C1 segment of cervical spinal cord (tissue), 14 donors: ENCODE measurements at places on chromosomes 2 and 18.

- no peak for DNase-seq
Observed at GRCh38 chr18:23106575-23106974, 28.7 kb upstream of the CABLES1 start.

DNA sequence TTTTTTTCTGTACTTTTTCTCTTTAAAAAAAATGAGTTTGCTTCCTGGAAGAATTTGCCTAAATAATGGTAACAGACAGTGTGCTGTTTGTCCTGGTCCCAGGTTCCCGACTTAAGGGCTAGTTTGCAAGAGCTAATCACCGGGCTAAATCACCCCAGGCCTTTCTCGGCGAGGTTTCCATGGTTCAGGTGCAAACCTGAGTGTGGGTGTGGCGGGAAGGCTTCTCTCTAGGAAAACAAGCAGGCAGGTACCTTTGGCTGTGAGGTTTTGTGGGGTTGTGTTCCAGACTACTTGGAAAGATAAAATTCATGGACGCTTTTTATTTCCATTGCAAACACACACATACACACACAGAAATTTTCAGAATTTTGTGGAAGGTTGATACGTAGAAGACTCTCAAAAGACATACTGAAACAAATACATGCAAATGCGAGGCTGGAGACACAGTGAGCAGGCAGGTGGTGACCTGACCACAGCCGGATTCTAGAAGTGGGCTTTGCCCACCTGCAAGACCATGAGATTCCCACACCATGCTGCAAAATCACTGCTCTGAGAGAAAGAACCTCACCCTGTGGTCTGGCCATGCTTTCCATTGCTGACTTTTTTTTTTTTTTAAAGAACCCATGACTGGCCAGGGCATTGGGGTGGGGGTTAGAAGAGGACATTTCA lies 815 bp downstream of the CNDP1 start:
- no peak for DNase-seq

DNA sequence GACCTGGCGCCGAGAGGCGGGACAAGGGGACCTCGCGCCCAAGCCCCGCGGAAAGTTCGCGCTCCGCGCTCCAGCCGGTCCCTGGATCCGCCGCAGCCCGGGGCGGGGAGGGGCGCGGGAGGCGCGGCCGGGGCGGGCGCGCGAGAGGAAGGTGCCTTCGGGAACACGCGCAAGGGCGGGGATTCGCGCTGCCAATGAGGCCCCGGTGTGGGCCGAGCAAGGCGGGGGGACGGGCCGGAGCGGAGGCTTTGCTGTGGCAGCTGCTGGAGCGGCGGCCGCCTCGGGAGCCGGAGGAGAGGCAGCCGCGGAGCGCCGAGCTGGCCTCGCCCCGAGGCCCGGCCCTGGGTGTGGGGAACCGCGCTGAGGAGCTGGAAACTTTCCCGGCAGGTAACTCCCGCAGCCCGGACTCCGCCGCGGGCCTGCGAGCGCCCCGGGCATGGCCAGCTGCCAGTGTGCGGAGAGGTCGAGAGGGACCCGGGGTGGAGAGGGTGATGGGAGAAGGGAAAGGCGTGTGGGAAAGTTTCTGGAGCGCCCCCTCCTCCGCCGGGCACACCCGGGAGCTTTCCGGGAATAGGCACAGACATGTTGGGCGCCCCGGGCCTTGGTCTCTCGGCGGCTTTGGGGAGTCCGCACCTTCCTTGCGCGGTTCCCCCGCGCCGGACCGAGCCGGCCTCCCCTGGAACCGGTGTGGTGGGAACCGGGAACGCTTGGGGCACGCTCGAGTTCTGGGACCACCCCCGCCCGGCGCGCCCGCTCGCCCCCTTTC lies at the start of gene TANC1:
TSS of gene TANC1 (plus strand) at position 245 of the 766 bp plus-strand sequence. CDS start 97,271 bp downstream, outside the sequence.
- peak; percentile 94 for DNase-seq

- no peak for DNase-seq
Observed at GRCh38 chr2:42425697-42426096, 64.7 kb upstream of the COX7A2L start.

DNA sequence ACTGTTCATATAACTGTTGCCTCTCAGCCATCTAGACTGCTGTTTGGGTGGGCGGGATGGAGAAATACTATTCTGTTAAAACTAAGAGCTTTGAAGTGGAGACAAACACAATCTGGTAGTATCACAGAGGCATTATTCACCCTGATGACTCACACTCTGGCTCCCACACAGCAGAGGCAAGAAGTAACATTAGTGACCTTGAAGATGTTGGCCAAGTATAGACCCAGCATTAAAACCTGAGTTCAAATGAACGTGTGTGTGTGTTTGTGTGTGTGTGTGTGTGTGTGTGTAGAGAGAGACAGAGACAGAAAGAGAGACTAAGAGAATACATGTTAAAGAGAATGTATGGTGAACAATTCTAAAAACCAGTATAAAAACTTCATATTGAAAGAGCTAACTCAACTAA lies 22.5 kb upstream of the ACVR1 start:
- no peak for DNase-seq

DNA sequence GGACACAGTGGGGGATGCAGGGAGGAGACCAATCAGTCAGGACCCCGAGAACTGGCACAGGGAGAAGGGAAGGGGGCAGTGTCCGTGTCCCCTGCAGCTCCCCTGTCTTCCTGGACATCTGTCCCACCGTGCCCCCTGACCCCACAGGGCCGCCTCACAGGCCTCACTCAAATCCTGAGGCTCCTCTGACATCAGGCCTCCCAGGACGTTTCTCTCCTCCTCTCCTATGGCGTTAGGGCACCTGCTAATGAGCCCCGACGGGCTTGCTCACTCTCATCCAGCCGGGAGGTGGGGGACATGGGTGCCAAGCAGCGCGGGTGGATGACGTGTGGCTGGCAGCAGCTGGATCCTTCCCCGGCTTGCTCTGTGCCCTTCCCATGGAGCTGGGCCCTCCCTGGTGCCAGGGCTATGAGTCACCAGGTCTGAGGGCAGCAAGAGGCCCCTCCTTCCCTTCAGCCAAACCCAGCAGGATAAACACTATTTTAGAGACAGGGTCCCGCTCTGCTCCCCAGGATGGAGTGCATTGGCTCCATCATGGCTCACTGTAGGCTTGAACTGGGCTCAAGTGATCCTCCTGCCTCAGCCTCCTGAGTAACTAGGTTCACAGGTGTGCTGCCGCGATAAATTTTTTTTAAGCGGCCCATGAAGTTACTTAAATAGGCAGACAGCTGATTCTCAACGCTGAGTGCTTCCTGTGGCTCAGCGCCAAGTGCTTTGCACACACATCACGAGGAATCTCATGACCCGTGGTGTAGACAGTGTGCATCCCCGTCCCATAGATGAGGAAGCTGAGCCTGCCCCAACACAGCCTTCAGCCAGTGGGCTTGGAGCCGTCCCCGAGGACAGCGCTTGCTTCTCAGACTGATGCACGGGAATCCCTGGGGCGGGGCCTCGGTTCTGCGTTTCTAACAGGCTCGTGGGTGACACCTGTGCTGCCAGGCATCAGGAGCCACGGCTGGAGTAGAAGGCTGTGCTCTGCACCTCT lies 64.5 kb upstream of the HDAC4 start:
- peak; percentile 60 for DNase-seq

DNA sequence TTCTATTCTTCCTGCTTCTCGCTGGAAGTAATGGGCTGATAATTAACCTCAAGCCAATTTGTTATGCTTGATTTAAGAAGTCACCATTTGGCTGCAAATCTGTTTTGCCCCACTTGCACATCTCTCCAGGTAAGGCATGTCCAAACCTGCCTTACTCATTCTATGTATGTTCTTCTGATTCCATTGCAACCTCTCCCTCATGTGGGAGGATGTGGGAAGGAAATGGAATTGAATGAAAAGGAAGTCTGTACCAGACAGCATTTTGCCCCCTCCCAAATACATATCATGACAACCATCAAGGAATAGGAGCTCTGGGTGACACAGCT lies 131.7 kb downstream of the NRP2 start:
- no peak for DNase-seq

DNA sequence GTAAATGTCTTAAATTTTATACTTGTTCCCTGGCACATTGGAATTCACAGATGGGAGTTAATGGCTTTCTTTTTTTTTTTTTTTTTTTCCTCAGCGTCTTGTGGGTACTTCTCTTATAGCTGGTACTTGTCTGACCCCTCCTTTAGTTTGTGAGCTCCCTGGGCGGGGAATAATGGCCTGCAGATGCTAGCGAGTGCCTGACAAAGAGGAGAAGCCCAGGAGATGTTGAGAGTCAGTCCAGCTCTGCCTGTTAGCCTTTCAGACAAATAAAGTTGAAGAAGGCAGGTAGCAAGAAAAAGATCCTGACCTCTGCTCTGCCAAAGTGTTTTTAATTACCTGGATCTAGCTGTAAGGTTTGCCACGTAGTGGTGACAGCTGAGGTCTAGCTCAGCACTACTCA lies 6.6 kb downstream of the BCL2L11 start:
- DNase-seq, result no peak

- DNase-seq, result no peak
Observed at GRCh38 chr2:237773826-237774225, 24.8 kb upstream of the RBM44 start.

GRCh38 chr2:186641807-186642321 lies 52.0 kb upstream of the FAM171B start:
- peak; percentile 5 for DNase-seq

- peak; percentile 47 for DNase-seq
Observed at GRCh38 chr2:197309691-197310231, 819 bp downstream of the ANKRD44 start.

GRCh38 chr2:115942800-115943199 lies 1500.4 kb downstream of the DPP10 start:
- no peak for DNase-seq

- DNase-seq, result no peak
Observed at GRCh38 chr2:236550701-236551465, 18.7 kb upstream of the ACKR3 start.

DNA sequence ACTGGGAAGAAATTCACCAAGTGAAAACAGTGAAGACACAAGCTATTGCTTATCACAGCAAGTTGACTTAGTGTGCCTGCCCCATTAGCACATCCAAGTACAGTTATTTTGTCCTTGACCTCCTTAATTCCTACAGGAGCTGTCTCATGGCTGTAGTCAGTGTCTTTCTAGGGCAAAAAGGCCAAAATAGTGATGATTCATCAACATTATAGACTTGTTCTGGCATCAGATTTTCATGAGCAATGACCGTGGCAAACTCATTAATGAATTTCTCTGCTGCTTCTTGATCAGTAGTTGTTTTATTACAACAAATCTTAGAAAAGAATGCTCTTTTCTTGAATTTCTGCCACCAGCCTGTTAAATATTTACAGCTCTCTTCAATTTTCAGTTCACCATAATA lies 1169.3 kb upstream of the DDX18 start:
- no peak for DNase-seq

DNA sequence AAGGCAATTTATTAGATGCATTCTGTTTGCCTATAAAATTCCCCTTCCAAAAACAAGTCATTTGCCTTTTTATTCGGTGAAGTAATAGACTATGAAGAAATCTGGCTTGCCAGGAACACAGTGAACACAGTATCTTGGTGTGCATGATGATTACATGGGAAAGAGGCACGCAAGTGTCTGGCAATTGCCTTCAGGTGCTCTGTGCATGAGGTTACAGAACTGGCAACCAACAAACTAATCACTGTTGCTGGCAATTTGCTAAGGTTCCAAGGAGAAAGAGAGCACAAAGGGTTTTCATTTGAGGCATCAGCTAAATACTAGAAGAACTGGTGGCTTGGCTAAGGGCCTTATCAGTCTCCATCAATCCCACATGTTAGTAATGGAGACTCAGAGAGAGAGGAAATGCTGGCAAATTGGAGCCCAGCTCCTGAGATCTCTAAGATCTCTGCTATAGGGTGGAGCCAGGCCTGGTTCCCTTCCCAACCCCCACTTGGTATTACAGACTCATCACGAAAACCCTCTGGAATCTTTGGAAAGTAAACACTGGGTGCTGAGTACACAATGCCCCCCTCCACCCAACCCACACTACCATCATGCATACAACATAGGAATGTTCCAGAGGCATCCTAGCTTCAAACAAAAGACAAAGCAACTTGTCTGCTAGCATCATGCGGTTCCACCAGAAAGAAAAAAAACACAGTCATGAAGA lies 10.4 kb downstream of the RNF152 start:
- no peak for DNase-seq

DNA sequence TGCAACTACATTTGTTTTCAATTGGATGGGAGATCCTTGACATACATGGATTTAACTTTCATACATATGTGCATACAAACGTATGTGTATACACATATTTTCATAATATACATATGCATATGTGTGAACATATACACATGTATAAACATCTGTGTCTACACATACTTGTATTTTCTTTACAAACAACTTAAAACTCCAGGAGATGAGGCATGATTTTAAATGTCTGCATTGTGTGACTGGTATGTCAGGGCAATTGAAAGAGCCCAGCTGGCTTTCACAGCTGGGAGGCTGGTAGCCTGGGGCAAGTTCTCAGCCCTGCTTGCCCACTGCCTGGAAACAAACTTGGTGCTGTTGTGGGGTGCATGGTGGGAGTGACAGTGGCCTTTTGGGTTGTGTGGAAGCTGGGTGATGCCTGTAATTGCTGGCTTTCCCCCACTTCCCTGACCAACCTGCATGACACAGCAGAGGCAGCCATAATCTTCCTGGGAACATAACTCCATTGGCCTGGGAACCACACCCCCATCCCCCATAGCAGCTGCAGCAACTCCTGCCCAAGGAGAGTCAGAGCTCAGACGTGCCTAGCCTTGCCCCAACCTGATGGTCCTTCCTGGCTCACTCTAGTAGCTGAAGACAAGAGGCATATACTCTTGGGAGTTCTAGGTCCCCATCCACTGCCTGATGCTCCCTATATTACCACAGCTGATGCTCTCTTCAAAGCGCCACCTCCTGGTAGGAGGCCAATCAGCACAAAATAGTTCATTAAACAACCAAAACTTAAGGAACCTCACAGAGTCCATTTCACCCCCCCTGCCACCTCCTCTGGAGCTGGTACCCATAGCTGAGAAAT lies 158.3 kb downstream of the CERS6 start:
- DNase-seq, result no peak

GRCh38 chr2:148110184-148110583 lies 89.3 kb downstream of the MBD5 start:
- DNase-seq, result no peak

GRCh38 chr2:96868555-96869280 lies 1.2 kb downstream of the SEMA4C start:
- DNase-seq, result peak; percentile 77

DNA sequence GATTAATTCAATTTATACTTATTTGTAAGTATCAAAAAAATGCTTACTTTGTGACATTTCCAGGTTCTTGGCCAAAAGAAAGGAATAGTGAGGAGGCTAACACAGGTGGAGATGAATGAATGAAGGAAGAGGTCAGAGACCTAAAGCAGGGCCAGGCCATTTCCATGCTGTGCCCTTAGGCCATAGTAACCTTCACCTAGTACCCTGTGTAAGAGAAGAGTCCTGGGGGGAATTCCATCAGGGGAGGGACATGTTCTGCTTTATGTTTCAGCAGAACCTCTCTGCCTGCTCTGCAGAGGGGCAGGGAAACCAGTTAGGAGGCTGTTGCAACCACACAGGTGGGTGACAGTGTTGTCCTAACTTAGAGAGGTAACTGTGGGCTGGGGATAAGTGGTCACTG lies 204.2 kb upstream of the CDH20 start:
- DNase-seq, result no peak
